A549 treated with AZD2906 at 1 μM for 4 hours (cell line): ENCODE measurements at places on chromosomes 1 and 21. TPM values are rescaled to one million over a fixed set of nuclear protein-coding genes. Genes with fewer than 3 reads are reported as not detected.

PRDX1 gene
- total RNA-seq = 1,895 to 2,135 TPM (median 1,925 TPM) in 5 replicates

PTAFR gene
- total RNA-seq = 0.09 to 0.17 TPM (median 0.13 TPM) in 5 replicates

TRPM2 gene
- total RNA-seq = 7.5 to 10.7 TPM (median 8.7 TPM) in 5 replicates

AMPD1 gene
- total RNA-seq = not detected in 5 replicates

OLFML3 gene
- total RNA-seq = 3.7 to 4.7 TPM (median 3.9 TPM) in 5 replicates

RCSD1 gene
- 0.02 to 0.08 TPM (median 0.06 TPM) in 4 of 5 replicates, not detected in the other for total RNA-seq

RAB7B gene
- total RNA-seq = 0.91 to 1.6 TPM (median 1.1 TPM) in 5 replicates

CACHD1 gene
- total RNA-seq = 1.3 to 1.6 TPM (median 1.3 TPM) in 5 replicates

SZT2 gene
- total RNA-seq = 5.9 to 7.2 TPM (median 6.3 TPM) in 5 replicates

PGBD2 gene
- 3.1 to 4.1 TPM (median 3.5 TPM) in 5 replicates for total RNA-seq

CNR2 gene
- 0.01 TPM in 1 of 5 replicates, not detected in the others for total RNA-seq

MYOCOS gene
- total RNA-seq = not detected in 5 replicates

AVPR1B gene
- total RNA-seq = not detected in 5 replicates

RHD gene
- not detected in 5 replicates for total RNA-seq

CFHR5 gene
- not detected in 5 replicates for total RNA-seq

KCNT2 gene
- 0.02 to 0.03 TPM (median 0.03 TPM) in 3 of 5 replicates, not detected in the others for total RNA-seq

IL19 gene
- 0.08 to 0.11 TPM (median 0.09 TPM) in 3 of 5 replicates, not detected in the others for total RNA-seq

AIRE gene
- 0.03 TPM in 1 of 5 replicates, not detected in the others for total RNA-seq

ANGPTL7 gene
- not detected in 5 replicates for total RNA-seq

PMVK gene
- total RNA-seq = 39.6 to 50.3 TPM (median 45.3 TPM) in 5 replicates

UBL4B gene
- total RNA-seq = 0.03 to 0.08 TPM in 2 of 5 replicates, not detected in the others
